ENCODE measurements at places on chromosomes 11 and 22.

DNA sequence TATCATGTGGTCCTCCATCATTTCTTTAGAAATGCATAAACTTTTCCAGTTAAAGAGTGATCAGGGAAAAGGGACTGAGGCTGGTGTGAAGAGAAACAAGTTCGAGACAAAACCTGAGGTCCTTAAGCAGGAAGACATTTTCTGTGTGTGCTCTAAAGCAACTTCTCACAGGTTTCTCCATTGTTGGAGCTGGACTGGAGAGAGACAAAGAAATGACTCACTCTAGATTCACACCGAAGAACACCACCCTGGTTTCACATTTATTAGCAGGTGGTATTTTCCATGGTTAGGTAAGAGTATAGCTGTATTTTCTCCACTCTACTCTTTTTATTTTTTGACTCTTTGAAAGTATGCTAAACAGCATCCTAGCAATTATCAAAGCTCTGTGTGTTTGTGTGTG lies 736.4 kb downstream of the KCNA4 start:
- DNase-seq: no peak

- no peak for DNase-seq
Observed at GRCh38 chr11:2890466-2891294, 5.1 kb upstream of the CDKN1C start.

GRCh38 chr11:4484310-4484709 lies 1.9 kb downstream of the OR52K1 start:
- no peak for DNase-seq

- no peak for DNase-seq
Observed at GRCh38 chr11:77322926-77323590, 21.6 kb upstream of the GDPD4 start.

DNA sequence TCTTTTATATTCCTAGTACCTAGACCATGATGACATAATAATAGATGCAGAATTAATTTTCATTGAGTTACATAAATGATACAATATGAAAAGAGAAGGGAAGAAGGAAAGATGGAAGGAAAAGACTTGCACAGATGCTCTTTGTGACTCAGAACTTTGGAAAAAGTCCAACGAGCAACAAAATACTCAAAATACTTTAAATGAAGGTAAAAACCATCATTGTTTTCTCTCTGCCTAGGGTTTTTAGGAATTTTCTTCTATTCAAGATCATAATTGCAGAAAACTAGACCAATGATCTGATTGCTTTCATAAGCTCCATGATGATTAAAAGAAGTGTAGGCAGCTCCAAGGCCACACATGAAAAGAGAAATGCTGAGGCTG lies 276.9 kb downstream of the KIRREL3 start:
- no peak for DNase-seq

GRCh38 chr11:81913793-81914192 lies 819.9 kb downstream of the FAM181B start:
- DNase-seq: no peak

GRCh38 chr11:98800696-98801095 lies 220.1 kb upstream of the CNTN5 start:
- no peak for DNase-seq

GRCh38 chr22:41229730-41230400 lies 10.9 kb downstream of the CHADL start:
- no peak for DNase-seq

DNA sequence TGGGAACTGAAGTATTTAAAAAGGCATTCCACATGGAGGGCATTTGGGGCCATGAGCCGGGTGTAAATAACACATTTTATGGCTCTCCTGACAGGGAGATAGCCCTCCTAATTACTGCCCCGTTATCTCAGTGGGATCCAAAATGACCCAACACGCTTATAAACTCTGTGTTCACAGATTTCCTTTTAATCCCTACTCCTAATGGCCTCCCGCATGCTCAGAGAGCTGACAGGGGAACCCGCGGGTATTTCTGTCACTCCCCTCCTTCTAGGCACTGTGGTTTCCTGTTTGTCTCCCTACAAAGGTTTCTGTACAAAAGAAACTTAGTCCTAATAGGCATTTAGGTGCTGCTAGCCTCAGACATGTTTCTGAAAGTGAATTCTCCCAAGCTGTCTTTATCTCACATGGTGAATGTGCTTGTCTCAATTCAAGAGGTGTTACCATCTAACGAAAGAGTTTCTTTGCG lies 202.8 kb upstream of the SEZ6L start:
- no peak for DNase-seq

DNA sequence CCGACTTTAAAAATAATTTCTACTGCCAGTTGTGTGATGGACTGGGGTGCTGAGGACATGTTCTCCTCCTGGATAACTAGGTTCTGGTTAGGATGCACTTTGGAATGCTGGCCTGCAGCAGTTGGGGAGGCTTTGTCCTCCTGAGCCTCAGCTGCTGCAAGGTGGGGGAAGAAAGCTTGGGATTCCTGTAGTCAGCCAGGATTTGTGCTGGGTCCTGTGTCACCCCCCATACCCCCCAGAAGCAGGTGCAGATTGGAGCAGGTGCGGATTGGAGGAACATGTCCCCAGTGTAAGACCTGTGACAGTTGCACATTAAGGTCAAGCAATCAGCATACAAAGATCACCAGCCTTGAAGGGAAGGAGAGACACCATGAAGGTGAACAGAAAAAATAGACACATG lies 51.1 kb downstream of the MED15 start:
- no peak for DNase-seq

DNA sequence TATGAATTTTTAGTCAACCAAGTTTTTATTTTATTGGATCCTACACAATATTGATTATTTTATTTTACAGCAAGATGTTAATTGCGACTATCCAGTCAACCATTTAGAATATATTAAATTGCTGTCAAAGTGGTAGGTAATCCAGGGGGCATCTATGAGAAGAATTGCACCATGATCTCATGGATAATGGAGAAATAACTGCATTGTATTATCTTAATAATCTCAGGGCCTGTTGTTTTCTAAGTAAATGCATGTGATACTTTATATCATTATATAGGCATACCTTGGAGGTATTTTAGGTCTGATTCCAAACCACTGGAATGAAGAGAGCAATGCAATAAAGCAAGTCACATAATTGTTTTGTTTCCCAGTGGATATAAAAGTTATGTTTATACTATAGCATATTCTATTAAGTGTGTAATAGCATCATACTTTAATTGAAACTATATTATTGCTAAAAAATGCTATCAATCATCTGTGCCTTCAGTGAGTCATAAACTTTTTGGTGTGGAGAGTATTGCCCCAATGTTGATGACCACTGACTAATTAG lies 595.4 kb upstream of the CHORDC1 start:
- DNase-seq: no peak

GRCh38 chr22:46583571-46583970 lies 36.6 kb upstream of the GRAMD4 start:
- no peak for DNase-seq

- no peak for DNase-seq
Observed at GRCh38 chr22:44837481-44837880, 85.1 kb downstream of the ARHGAP8 start.

GRCh38 chr11:93668171-93668570 lies 6.7 kb downstream of the CEP295 start:
- DNase-seq: no peak

DNA sequence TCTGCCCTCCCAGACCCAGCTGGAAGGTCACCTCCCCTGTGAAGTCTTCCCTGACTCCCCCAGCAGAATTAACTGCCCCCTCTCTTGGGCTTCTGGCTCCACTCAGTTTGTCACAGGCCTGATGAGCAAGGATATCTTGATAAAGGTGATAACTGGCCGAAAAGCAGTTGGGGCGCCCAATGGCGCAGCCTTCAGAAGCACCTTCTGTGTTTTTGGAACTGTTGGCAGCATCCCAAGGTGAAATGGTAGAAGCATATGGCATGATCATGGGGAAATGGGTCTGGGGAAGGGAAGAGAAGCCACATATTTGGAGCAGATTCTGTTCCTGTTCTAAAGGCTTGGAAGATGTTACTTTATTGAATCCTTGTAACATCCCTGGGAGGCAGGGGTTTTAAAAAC lies 2.8 kb upstream of the TAB1 start:
- DNase-seq: no peak

- DNase-seq: no peak
Observed at GRCh38 chr11:1336836-1337646, 27.6 kb upstream of the TOLLIP start.

- no peak for DNase-seq
Observed at GRCh38 chr22:47143249-47143938, 380.9 kb downstream of the TBC1D22A start.

DNA sequence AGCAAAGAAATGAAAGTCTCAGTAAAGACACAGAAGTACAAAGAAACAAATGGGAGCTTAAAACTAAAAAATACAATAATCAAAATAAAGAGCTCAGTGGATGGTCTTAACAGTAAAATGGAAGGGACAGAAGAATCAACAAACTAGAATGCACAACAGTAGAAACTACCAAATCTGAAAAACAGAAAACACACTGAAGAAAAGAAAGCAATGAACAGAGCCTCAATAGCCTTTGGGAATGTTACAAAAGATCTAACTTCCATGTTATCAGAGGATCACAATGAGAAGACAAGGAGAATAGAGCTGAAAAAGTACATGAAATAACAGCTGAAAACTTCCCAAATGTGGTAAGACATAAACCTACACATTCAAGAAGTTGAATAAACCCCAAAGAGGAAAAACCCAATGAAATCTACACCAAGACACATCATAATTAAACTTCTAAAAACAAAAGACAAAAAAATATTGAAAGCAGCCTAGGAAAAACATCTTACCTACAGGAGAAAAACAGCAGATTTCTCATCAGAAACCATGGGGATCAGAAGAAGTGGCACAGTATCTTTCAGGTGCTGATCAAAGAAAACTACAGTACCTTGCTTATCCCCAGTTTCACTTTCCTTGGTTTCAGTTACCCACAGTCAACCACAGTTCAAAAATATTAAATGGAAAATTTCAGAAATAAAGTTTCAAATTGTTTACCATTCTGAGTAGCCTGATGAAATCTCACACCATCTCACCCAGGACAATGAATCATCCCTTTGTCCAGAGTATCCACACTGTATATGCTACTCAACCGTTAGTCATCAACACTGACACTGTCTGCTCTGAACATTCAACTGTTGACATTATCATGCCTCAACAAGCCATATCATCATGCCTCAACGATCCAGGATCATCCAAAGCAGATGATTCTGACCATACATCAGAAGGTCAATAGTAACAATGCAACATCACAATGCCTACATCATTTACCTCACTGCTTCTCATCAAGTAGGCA lies 22.2 kb downstream of the RRAS2 start:
- no peak for DNase-seq

DNA sequence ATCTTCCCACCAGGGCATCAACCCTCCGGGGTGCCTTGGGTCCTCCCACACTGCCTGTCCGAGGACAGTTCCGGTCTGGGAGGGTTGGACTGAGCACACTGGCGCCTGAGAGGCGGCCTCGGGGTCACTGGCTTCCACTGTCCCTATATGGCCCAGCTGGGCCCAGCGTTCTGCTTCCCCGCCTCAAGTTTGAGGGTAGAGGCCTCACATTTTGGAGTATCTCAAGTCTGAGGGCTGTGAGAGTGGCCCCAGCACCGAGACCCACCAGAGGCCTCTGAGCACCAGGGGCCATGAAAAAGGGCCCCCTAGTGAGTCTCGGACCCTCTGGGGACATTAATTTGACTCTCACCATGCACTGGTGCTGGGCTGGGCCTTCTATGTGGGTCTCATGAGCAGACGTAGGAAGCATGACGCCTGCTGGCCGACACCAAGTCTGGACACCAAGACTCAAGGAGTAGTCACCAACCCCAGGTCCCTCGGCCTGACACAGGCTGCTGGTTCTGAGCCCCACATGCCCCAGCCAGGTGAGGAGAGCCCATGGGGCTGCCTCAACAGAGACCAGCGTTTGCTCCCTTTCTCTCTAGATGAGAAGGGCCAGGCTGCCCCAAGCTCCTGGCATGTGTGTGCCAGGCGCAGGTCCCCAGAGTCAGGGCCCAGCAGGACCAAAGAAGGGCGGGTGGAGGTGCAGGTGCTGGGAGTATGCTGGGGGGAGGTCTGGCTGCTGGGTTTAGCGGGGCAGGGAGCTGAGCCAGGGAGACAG lies 27.5 kb downstream of the ARVCF start:
- no peak for DNase-seq

- no peak for DNase-seq
Observed at GRCh38 chr22:49885881-49886280, 32.2 kb downstream of the ZBED4 start.

GRCh38 chr11:2447951-2448650 lies 3.3 kb downstream of the KCNQ1 start:
- DNase-seq: no peak
